ENCODE measurements at places on chromosomes 12 and 14. TPM values are rescaled to one million over a fixed set of nuclear protein-coding genes. Genes with fewer than 3 reads are reported as not detected.
A peak's percentile ranks its signal among the peaks of the same experiment; 100 is the strongest.

The RASSF9 gene
- 1.9 TPM for total RNA-seq

DNA sequence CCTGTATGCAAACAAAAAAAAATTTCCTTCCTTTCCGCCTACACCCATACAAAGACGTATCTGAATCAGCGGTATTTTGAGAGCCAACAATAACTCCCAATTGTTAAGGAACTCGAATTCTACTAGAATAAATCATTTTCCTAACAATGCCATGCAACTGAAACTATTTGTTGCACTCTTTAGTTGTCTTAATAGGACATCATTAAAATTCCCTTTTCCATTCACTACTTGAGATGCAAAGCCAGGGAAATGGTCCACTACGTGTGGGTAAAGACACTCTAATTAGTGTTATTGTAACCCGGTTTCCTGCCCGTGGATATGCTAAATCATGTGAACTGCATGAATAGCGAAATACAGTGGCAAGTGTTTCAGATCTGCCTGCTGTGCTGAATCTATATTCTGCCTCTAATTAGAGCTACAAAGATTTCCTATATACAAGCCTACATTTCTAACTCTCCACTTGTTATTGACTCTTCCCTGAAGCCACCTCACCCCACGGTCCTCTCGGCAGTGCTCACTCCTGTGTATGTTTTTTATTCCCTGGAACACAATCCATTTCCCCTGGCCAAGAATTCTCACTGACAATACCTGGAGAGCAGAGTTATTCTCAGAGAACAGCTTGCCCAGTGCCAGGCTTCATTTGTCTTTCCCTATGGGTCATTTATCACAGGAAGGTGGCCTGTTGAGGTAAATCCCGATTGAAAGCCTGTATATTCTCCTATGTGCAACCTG, 168.3 kb downstream of the PAWR start:
- DNase-seq = no peak

The DBX2 gene
- total RNA-seq = 0.40 TPM

DNA sequence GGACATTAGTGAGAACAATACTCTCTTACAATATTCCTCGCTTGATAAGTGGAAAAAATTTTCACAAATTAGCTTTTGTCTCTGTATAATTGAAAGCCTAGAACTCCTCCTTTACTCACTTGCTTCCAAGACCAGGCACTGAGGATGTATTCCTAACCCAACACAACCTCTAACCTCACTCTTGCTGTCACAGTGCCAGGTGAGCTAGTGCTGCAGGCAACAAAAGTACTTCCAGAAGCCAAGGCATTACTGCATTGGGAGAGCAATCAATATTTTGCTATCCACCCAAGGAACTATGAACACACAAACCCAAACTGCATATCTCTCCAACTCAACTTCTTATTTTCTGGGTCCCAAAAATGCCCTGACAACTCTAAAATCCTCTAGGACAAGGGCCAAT, 1081.0 kb downstream of the VRK1 start:
- peak; percentile 59 for DNase-seq

GRCh38 chr12:97306147-97306546, 156.5 kb upstream of the RMST start:
- no peak for DNase-seq

- DNase-seq = no peak
Observed at GRCh38 chr12:131142891-131143657, 189.4 kb downstream of the ADGRD1 start.

GRCh38 chr12:40013292-40013691, 92.6 kb downstream of the SLC2A13 start:
- DNase-seq = no peak

- no peak for DNase-seq
Observed at GRCh38 chr12:42631513-42631912, 42.0 kb upstream of the PRICKLE1 start.

The RNF41 gene
- 28.4 TPM for total RNA-seq

DNA sequence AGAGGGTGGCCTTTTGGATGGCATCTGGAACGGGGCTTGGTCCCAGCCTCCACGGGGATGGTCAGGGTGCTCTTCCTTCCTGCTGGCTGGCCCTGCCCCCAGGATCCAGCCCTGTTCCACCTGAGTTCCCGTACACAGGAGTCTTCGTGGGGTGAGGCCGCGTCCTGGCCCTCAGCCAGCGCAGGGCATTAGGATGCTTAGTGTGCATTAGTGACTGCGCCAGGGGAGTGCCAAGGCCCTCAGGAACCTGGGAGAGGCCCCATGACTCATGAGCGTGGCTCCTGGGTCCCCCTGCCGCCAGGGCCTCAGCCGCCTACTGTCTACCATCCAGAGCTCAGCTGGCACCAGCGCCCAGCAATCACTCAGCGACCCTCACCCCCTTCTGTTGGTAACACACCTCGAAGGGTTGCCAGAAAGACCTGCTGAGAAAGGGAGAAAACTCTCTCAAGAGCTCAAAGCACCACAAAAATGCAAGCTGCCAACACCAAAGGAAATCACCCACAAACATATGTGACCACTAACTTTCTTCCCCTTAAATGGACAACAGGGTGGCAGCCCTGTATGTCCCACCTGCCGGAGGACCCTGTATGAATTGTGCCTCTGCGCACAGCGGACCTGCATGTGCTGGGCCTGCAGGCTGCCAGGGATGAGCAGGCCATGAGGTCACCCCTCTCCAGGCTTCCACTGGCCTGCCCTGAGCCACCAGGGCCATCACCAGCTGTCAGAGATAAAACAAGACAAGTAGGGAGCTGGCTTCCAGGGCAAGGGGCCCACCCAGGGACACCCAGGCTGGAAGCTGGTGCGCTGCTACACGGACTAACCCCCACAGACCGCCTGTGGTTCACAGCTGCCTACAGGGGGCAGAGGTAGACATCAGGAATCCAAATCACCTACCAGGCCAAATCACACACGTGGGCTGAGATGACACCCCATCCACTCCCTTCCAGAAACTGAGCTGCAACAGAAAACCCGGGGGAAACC, 28.7 kb downstream of the CCDC85C start:
- DNase-seq = no peak

DNA sequence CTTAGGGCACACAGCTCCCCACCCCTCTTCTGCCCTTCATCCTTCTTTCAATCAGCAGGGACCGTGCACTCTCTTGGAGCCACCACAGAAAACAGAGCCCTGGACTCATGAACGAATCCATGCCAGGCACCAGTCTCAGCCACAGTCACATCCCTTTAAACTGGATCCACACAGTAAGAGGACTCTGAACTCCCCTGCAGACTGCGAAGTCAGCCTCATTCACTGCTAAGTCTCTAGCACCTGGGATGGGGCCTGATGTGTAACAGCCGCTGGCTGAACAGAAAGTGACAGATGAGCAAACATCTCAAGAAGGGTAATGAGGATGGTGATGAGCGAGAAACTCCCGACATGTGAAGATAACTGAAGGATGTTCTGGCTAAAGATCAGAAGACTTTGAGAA, 45.8 kb upstream of the IQSEC3 start:
- no peak for DNase-seq
